Glutamatergic neuron (in vitro differentiated cells): ENCODE measurements at places on chromosomes 2 and 18. TPM values are rescaled to one million over a fixed set of nuclear protein-coding genes. Genes with fewer than 3 reads are reported as not detected.

Gene HOXD1
- total RNA-seq = not detected

Gene RHBDD1
- 29.9 TPM for total RNA-seq

Gene CRYGC
- total RNA-seq = not detected

Gene NETO1
- 5.5 TPM for total RNA-seq

Gene TSGA10
- total RNA-seq = 3.8 TPM
